ENCODE measurements at places on chromosomes 7 and 10. TPM values are rescaled to one million over a fixed set of nuclear protein-coding genes. Genes with fewer than 3 reads are reported as not detected.
A peak's percentile ranks its signal among the peaks of the same experiment; 100 is the strongest.

ADD3 gene
- total RNA-seq = 344 TPM

FAM180A gene
- not detected for total RNA-seq

SPDYE1 gene
- 0.18 TPM for total RNA-seq

TRIL gene
- total RNA-seq = not detected

CLCN1 gene
- total RNA-seq = 0.19 TPM

KNDC1 gene
- total RNA-seq = not detected

CCL26 gene
- total RNA-seq = not detected

PPP1R17 gene
- not detected for total RNA-seq

LIPJ gene
- not detected for total RNA-seq

CPA2 gene
- not detected for total RNA-seq

HMX3 gene
- not detected for total RNA-seq

AZGP1 gene
- total RNA-seq = not detected

C10orf95 gene
- 0.41 TPM for total RNA-seq

LOXL4 gene
- total RNA-seq = 0.23 TPM

GRCh38 chr10:17220652-17221100, 7.4 kb upstream of the VIM start:
- peaks cover 9% of the 10 kb centered on the region for H3K4me1 ChIP-seq
- no peak for DNase-seq
- no peaks in the 10 kb centered on the region for H3K27me3 ChIP-seq
- H3K27ac ChIP-seq = no peak overlapping the region

DNA sequence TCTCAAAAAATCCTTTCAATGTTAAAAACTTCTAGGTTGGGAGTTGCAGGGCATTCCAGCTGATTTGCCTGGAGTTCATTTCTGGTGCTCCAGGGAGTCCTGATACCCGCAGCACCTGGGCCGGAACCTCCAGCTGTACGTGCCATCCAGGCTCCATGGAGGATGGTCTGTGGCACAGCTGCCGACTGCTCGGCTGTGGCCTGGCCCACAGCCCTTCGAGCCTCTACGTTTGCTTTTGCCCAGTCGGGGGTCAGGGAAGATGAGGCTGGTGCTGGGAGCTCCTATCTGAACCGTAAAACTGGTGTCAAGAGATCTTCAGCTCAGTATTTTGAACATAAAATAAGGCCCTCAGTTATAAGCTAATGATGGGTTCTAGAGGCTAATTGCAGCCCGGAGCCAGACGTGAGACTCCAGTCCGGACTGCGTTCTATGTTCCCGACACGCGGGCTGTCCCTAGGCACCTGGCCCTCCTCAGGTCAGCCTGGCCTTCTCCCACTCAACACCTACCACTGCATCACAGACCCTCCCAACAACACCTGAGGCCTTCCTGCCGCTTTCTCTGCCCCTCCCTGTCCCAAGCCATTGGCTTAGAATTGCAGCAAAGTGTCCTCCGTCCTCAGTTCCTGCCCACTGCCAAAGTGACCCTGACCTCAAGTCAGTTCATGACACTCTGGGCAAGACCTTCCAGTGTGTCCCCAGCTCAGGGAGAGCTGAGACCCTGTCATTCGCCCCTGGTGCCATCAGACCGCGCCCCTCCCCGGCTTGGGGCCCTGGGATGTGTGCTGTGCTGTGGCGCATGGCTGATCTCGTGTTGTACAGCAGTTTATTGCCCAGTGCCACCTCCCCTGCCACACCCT, 64.2 kb upstream of the DNAJB6 start:
- DNase-seq = no peak
- H3K27ac ChIP-seq = no peak overlapping the region
- H3K4me1 ChIP-seq = peaks cover 37% of the 10 kb centered on the region

- no peak overlapping the region for H3K27ac ChIP-seq
- no peak overlapping the region for H3K4me3 ChIP-seq
- peaks cover 13% of the 10 kb centered on the region for H3K4me1 ChIP-seq
- no peaks in the 10 kb centered on the region for H3K36me3 ChIP-seq
- peaks cover 54% of the 10 kb centered on the region for H3K27me3 ChIP-seq
- DNase-seq = no peak
Observed at GRCh38 chr7:157007470-157008066, 2.9 kb downstream of the MNX1 start.

DNA sequence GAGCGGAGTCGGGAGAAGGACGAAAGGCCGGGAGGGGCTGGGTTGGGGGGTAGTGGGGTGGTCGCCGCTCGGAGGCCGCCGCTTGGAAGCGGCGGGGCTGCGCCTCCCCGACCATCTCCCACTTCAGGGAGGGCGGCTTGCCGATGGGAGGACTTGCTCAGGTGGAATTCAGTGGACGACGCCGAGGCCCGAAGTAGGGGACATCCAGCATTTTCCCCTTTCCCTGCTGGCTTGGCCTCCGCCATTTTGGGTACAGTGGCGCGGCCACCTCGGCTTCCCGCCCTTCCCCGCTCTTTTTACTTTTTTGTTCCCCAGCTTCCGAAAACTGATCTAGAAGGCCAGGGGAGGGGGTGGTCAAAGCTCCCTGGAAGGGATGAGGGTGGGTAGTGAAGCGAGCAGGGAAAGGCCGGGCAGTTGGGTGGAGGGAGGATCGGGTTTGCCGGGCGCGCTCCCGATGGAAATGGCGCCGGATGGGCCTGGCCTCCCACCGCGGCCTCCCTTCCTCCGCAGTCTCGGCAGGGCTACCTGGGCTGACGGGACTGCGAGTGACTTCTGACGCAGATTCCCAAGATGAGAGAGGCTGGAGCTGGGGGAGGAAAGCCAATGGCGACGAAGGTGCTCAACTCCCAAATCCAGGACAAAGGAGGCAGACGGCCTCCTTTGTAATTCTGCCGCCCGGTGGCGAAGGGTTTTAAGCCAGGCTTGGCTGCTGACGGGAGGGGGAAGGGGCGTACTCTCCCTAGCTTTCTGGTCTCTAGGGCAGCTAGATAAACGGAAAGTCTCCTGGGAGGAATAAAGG, at the start of gene PBLD:
PBLD (minus strand) TSS at position 670 of the 799 bp plus-strand sequence. CDS start 26,084 bp downstream, outside the sequence.
- no peaks in the 10 kb centered on the region for H3K27me3 ChIP-seq
- DNase-seq = peak; percentile 76
- peak within 1 kb of the TSS; percentile 97 for H3K4me3 ChIP-seq
- H3K27ac ChIP-seq = peak within 1 kb of the TSS; percentile 95
- no peaks in the 10 kb centered on the region for H3K36me3 ChIP-seq
- H3K4me1 ChIP-seq = peaks cover 11% of the 10 kb centered on the region

DNA sequence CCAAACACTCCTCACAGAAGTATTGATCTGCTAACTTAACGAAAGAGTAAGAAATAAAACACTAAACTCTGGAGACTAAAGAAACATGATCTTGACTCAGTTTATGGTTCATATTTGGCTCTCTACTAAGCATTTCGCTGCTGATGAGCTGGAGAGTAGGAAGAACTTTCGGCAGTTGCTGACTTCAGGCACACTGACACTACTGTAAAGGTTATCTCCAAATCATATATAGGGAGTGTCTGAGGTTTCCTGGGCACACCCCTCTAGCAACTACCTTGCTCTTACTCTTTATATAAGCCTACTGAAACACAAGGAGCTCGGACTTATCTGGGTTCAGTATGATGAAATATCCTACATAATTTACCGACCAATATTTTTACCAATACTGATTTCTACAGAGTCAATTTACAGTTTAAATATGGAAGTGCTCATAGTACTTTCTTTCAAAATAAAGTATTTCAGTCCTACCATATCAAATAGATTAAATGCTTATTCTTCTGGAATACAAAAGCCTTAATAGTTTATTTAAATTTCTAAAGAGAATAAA, 39.5 kb downstream of the ERCC6 start:
- no peak overlapping the region for H3K4me3 ChIP-seq
- H3K36me3 ChIP-seq = peaks cover 15% of the 10 kb centered on the region
- H3K27me3 ChIP-seq = no peaks in the 10 kb centered on the region
- DNase-seq = no peak
- no peak overlapping the region for H3K27ac ChIP-seq

- no peak overlapping the region for H3K27ac ChIP-seq
- DNase-seq = no peak
- H3K4me3 ChIP-seq = no peak overlapping the region
- H3K27me3 ChIP-seq = no peaks in the 10 kb centered on the region
Observed at GRCh38 chr7:3922175-3922635, 621.2 kb downstream of the SDK1 start.

- no peak overlapping the region for H3K4me3 ChIP-seq
- no peak for DNase-seq
- no peaks in the 10 kb centered on the region for H3K4me1 ChIP-seq
- H3K27me3 ChIP-seq = no peaks in the 10 kb centered on the region
Observed at GRCh38 chr10:56142092-56142728, 218.8 kb downstream of the ZWINT start.

- H3K4me1 ChIP-seq = peaks cover 3% of the 10 kb centered on the region
- no peaks in the 10 kb centered on the region for H3K27me3 ChIP-seq
- no peak overlapping the region for H3K4me3 ChIP-seq
- H3K36me3 ChIP-seq = no peaks in the 10 kb centered on the region
Observed at GRCh38 chr10:112229901-112230300, 46.3 kb upstream of the GPAM start.

DNA sequence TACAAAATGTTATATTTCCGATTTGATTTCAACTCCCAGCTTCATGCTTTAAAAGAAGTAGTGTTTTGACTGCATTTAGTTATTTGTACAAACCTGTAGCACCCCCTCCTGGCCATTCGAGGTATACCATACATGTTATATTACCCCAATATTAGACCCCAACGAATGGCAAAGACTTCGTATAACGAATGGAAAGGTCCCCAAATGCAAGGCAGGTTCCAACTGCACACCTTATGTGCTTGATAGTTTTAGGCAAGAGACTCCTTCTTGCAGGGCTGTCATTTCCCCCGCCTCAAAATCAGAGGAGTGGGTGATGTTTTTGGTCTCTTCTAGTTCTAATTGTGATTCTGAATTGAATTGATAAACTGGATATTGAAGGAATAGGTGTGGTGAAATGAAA, 101.1 kb upstream of the TARP start:
- no peak overlapping the region for H3K27ac ChIP-seq
- H3K27me3 ChIP-seq = no peaks in the 10 kb centered on the region
- peaks cover 44% of the 10 kb centered on the region for H3K36me3 ChIP-seq

GRCh38 chr10:102302611-102303010, 57.3 kb downstream of the GBF1 start:
- H3K4me3 ChIP-seq = no peak overlapping the region
- H3K4me1 ChIP-seq = no peaks in the 10 kb centered on the region
- no peak overlapping the region for H3K27ac ChIP-seq
- no peak for DNase-seq
- H3K27me3 ChIP-seq = no peaks in the 10 kb centered on the region

DNA sequence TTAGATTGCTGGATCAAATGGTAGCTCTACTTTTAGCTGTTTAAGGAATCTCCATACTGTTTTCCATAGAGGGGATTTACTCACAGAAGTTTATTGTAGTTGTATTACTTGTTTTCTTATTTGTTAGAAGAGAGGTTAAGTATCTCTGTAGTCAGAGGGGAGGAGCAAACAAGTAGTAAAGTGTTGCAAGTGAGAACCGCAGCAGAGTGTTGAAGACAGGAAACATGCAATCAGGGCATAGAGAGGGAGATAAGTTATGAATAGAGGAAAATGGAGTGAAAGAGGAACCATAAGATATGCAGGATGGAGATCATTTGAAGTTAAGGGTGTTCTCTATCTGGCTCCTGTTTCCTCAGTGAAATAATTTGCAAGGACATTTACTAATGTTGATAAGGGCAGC, 331.4 kb upstream of the TMEM229A start:
- no peak for DNase-seq
- H3K27ac ChIP-seq = no peak overlapping the region
- no peak overlapping the region for H3K4me3 ChIP-seq

GRCh38 chr10:86446440-86446839, 75.2 kb downstream of the WAPL start:
- H3K4me1 ChIP-seq = peaks cover 5% of the 10 kb centered on the region
- H3K27ac ChIP-seq = no peak overlapping the region
- no peak for DNase-seq
- H3K36me3 ChIP-seq = peaks cover 71% of the 10 kb centered on the region
- no peak overlapping the region for H3K4me3 ChIP-seq
- no peaks in the 10 kb centered on the region for H3K27me3 ChIP-seq

DNA sequence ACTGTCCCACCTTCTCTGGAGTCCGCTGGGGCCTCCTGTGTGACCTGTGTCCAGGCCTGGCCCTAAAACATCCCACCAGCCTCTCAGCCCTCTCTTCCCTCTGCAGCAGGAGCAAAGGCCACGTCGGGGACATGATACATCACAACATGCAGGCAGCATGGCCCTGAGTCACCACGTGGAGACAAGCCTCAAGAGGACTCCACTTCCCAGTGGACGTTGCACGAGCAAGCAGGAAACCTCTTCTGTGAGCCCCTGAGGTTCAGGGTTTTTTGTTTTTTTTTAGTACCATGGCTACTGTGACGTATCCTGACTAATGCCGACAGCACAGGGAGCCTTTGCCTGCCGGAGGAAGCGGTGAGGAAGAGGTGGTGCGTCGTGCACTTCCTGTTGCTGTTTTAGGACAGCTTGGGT, 165.9 kb downstream of the DNAJB6 start:
- peaks cover 16% of the 10 kb centered on the region for H3K4me1 ChIP-seq
- H3K27ac ChIP-seq = no peak overlapping the region
- H3K36me3 ChIP-seq = no peaks in the 10 kb centered on the region
- peak; percentile 17 for DNase-seq
- no peak overlapping the region for H3K4me3 ChIP-seq
- peaks cover 2% of the 10 kb centered on the region for H3K27me3 ChIP-seq

DNA sequence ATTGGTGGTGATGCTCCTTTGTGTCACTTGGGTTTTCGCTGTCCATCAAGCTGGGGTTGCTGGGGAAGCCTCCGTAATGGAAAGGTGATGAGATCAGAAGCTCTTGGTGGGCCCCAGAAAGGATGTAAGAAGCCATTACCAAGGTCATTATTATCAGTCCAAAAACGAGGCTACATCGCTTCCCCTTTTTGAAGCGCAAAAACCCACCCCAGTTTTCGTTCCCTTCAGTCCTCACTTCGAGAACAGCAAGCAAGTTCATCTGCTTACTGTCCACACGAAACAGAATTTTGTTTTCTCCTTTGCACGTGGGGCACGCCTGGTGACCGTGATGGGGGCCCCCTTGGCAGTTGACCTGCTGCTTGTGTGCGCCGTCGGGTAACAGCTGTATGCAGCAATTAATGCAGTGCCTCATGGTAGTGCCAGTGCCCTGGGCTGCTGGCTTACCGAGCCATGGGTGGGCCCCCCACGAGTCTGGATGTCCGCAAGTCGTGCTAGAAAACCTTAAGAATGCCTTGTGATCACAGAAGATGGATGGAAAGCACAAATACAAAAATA, 47.5 kb downstream of the CHST15 start:
- H3K4me3 ChIP-seq = no peak overlapping the region
- no peak for DNase-seq
- H3K27me3 ChIP-seq = no peaks in the 10 kb centered on the region
- peaks cover 20% of the 10 kb centered on the region for H3K4me1 ChIP-seq

DNA sequence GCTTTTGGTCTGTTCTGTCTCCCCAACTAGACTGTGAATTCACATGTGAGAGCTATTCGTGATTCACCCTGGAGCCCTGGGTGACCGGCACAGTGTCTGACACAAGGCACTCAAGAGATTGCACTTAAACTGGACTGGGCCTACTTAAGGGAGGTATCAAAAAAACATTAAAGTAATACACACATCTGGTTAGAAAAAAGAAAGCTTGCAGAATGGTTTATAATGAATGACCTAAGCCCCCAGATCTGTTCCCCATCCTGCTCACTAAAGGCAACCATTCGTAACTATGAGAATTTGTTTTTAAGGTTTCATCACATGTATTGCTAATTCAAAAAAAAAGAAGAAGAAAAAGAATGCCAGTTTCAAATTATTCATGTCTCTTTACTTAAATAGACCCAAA, 74.5 kb downstream of the DGKI start:
- no peak overlapping the region for H3K27ac ChIP-seq
- DNase-seq = no peak
- no peak overlapping the region for H3K4me3 ChIP-seq

Data from natural killer cell (primary cell).